ENCODE measurements at places on chromosomes 13 and 19.

DNA sequence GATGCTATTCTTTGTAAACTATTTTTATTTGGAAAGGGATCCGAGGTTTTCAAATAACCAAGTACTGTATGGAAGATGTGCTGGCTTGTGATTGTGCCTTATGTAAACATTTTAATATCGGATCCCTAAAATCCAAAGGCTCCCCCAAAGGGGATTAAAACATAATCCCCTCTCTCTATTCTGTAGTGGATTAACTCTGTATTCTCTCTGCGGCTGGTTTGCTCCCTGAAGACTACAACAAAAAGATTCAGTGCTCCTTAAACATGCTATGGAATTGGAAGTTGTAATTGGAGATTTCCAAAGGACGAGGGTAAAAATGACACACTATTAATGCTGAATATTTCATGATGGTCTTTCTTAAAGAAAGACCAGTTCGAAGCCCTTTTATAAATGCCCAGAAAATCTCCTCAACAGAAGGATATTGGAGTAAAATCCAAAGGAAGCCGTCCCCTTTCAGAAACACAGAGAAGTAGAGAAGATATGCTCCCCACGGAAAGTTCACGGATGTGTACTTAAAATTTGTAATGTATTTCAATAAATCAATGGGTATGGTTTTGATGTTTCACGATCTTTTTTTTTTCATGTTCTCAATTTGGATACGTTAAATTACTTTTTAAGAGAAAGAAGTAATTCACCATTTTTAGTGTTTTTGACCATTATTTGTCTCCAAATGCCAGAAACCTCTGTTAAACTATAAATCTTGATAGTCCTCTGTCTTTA lies 6.5 kb downstream of the MAB21L1 start:
- DNase-seq = no peak

- DNase-seq = no peak
These were observed 134.0 kb downstream of the COG6 start for GRCh38 chr13:39789451-39789850.

GRCh38 chr13:80309926-80310325 lies 31.0 kb downstream of the SPRY2 start:
- no peak for DNase-seq

- no peak for DNase-seq
These were observed 24.2 kb downstream of the CEBPG start for GRCh38 chr19:33397536-33398360.

DNA sequence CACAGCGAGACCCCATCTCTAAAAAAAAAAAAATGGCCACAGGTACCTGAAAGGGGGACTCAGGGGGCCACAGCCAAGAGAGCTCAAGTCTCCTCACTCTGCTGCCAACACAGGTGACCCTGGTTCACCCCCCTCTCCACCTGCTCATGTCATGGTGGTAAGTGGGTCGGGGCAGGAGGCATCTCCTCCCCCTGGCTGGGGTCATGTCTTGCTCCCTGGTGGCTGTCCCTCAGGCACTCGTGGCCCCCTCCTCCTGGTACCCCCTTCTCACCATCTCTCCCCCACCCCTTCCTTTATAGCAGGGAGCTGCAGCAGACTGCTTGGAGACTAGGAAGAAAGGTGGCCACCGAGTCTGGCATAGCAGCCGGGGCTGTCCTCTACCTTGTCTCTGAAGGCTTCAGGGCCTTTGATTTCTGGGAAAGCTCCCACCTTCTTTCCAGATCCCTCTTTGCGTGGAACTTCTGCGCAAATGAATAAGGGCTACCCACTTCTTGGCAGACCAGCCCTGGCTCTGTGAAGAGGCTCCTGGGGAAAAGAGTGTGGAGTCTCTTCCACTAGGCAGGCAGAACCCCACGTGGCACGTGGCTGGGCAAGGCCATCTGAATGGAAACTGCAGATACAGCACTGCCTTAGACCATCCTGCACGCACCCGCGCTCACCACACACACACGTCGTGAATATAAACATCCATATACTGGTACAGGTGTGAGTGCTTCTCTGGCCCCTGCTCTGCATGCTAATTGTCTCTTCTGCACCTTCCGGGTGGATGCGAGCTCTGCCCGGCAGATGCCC lies 20.1 kb upstream of the MIER2 start:
- no peak for DNase-seq

DNA sequence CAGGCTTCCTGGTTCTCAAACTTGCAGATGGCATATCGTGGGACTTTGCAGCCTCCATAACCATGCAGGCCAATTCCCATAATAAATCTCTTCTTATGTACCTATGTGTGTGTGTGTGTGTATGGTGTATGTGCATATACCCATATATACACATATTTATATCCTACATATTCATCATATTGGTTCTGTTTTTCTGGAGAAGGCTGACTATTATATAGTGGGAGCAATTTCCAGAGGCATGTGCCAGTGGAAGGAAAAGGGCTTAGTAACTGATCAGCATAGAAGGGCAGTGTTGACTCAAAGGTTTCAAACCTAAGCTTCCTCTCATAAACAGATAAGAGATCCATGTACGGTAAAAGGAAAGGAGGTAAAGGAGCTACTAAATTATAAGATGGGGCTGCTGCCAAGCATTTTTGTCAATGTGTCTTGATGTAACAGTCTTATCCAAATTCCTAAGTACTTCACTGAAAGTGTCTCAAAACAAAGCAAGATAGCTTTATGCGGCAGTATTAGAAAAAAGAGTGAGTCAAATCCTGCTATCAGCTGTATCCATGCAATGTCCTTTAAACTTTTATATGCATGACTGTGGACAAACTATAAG lies 432.1 kb downstream of the TBC1D4 start:
- DNase-seq = no peak

DNA sequence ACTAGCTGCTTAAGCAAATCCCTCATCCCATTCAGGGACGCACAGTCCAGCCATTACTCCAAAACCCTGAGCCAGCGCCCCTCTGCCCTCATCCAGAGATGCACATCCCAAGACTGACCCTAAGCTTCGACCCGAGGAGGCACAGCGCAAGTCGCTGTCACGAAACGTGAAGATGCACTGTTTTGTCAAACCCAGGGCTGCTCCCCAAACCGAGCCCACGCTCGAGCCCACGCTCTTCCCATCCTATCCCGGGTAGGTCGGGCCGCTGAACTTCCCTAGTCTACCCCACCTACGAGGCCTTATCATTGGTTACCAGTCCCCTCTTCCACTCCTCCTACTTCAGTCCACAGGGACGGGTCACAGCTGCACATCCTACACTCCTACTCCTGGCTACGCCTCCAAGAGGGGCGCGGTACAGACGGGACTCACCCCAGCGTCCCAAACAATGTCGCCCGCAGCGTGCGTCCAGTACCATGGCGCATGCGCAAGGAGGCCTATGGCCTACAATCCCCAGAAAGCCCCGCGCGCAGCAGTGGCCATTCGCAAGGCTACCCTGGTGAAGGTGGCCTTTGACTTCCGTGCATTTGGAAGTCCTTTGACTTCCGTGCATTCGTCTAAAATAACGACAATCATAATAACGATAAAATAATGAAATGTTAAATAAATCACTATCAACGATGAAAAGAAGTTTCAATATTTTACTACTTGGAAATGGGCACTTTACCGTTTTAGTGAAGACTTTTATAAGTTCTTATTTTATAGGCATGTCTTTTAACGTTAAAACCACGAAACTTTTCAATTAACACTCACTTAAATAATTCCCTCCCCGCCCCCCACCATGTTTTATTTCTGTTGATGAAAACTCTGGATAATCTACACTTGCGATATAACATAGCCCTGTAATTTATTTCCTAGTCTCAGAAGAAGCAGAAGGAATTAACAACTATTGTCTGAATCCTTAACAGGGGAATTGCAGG lies at the start of gene ZNF285:
TSS of gene ZNF285 (minus strand) at position 470 of the 977 bp plus-strand sequence. CDS start 4,395 bp downstream, outside the sequence.
- DNase-seq = peak; percentile 48

- DNase-seq = no peak
These were observed 39.1 kb downstream of the SMAD9 start for GRCh38 chr13:36880961-36881360.

DNA sequence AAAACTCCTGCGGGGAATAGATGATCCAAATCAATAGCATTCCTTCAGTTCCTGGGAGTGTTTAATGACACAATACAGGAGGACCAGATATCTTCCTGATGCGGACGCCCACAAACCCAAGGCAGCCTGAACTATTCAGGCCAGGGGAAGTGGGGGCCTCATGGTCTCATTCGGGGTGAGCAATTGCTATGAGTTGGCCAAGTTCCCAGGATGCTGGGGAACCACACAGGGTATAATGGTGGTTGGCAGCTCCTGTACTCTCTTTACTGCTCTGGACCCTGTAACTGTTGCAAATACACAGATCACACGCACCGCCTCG lies 401.2 kb downstream of the IRS2 start:
- DNase-seq = no peak

- no peak for DNase-seq
These were observed 18.3 kb downstream of the FBXO27 start for GRCh38 chr19:39014037-39014436.

GRCh38 chr13:24138911-24139310 lies 21.6 kb upstream of the SPATA13 start:
- no peak for DNase-seq

DNA sequence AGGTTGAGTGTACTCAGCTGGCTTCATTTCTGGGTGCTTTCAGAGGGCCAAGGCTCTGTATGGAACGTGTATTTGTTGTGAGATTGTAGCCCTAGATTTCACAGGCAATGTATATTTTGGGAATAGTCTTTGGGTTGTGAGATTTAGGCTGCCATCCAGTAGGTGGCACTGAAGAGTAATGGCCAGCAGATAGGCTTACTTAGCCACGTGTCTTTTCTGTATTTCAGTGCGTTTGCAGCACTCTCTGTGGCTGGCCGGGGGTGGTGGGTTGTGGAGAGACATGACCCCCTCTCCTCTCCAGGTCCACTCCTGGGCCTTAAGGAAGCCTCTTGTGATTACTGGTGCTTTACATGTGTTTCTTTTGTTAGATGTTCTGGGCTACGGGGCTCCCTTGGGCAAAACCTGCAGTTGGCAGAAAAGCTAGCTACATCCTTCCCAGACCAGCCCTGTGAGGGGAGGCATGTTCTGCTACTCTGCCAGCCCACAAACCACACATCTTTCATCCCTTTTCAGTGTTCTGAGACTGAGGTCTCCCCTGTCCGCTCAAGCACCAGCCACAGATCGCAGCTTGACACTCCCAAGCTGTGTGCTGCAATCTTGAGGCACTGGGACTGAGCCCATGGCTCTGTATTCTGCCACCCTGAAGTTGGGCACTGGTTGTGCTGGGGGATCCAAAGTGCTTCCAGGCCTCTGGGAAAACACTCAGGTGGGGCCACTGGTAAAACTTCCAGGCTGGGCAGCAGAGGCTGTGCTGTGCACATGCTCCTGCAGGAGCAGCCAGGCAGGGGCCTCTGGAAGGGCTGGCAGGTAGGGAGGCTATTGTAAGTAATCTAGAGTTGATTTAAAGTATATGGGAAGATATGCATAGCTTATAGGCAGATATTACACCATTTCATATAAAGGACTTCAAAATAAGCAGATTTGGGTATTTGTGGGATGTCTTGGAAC lies 1096.8 kb upstream of the PCDH20 start:
- no peak for DNase-seq

- DNase-seq = no peak
These were observed 120.1 kb downstream of the ZNF486 start for GRCh38 chr19:20287070-20287469.

GRCh38 chr13:27917121-27917947 lies 2.5 kb upstream of the PDX1 start:
- no peak for DNase-seq

DNA sequence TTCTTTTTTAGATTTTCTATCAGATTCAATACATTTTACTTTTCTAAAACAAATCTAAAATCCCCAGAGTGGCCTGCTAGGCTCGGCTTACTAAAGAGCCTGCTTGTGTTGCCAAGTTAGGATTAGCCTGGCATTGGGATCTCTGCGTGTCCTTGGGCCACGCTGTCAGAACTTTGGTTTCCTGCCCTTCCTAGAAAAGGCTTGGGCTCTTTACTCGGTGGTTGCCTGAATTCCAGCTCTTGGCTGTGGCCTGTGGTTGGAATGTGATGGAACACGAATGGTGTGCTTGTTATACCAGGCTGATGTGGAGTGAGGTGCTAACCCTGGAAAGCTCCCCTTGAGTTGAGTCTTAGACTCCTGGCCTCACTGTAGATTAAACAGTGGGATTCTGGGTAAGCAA lies 8.5 kb downstream of the SPATA13 start:
- DNase-seq = no peak

DNA sequence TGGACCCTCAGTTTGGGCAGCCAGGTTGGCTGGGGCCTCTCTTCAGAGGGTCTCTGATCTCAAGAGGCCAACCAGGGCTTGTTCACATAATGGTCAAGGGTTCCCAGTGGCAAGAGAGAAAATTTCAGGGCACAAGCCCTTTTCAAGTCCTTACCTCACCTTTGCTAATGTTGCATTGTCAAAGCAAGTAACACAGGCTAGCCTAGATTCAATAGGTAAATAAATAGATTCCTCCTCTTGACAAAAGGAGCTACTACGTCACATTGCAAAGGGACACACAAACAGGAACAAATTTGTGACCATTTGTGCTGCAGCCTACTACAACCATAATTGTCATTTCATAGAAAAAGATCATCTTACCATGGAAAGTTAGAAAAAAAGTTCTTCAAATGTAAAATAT lies 33.9 kb upstream of the FRY start:
- DNase-seq = no peak

- no peak for DNase-seq
These were observed 2.0 kb downstream of the ZBTB7A start for GRCh38 chr19:4064496-4065260.

- DNase-seq = no peak
These were observed 1.9 kb upstream of the LYPD3 start for GRCh38 chr19:43467276-43467675.

DNA sequence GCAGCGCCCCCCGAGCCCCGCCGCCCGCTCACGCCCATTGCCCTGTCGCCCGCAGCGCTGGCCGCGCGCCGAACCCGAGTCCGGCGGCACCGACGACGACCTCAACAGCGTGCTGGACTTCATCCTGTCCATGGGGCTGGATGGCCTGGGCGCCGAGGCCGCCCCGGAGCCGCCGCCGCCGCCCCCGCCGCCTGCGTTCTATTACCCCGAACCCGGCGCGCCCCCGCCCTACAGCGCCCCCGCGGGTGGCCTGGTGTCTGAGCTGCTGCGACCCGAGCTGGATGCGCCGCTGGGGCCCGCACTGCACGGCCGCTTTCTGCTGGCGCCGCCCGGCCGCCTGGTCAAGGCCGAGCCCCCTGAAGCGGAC lies 518 bp downstream of the KLF2 start:
- no peak for DNase-seq

All from stimulated activated CD8-positive, alpha-beta memory T cell treated with anti-CD3 and anti-CD28 coated beads, Interleukin-15, amount 100 ng/mL, for 4 hours (primary cell).